Upper lobe of right lung (tissue), 1 donor: ENCODE measurements at places on chromosomes 7 and 10. TPM values are rescaled to one million over a fixed set of nuclear protein-coding genes. Genes with fewer than 3 reads are reported as not detected.

TAS2R41 gene
- not detected for total RNA-seq

WDFY4 gene
- 26.5 TPM for total RNA-seq

GRCh38 chr7:26011039-26011696, 140.8 kb upstream of the NFE2L3 start:
- DNase-seq: no peak

GRCh38 chr7:106915873-106916272, 50.8 kb downstream of the PIK3CG start:
- DNase-seq: no peak

- no peak for DNase-seq
Measured at GRCh38 chr10:11275651-11276050, 258.0 kb downstream of the CELF2 start.
